ENCODE measurements at places on chromosomes 2 and 18.

DNA sequence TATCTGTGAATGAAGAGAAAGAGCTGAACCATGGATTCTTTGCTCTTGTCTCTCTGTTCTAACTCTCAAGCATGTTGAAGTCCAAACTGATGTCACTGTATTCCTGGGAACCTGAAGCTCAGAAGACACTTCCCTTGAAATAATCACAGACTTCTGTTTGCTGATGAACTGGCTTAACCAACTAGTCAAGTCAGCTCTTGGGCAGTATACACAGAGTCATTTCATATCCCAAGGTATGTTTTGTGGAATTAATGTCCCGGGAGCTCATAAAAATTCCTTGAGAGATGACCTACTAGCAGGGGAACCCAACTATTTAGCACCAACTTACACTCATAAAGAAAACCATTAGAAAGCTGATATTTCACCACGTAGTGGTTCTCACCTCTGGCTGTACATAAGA, 156.6 kb downstream of the NR4A2 start:
- DNase-seq = no peak

GRCh38 chr18:5899835-5900234, 4.5 kb upstream of the TMEM200C start:
- no peak for DNase-seq

DNA sequence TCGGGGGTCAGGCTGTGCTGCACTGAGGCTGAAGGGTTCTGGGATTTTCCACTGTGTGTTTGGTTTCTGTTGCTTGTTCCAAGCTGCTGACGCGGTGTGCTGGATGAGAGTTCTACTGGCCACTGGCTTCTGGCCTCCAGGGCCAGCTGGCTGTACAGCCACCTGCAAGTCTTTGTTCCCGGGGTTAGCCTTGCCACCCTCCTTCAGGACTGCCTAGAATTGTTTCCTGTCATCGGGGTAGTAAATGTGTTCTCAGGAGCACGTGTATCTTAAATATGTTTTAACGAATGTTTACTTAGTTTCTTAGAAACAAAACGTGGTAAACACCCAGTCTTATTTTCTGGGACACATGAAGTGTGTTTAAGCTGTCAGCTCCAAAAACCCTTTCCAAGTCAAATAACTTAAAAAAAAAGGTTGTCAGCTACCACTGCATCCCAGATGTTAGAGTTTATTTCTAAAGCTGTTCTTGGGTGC, 231.2 kb downstream of the AGAP1 start:
- no peak for DNase-seq

DNA sequence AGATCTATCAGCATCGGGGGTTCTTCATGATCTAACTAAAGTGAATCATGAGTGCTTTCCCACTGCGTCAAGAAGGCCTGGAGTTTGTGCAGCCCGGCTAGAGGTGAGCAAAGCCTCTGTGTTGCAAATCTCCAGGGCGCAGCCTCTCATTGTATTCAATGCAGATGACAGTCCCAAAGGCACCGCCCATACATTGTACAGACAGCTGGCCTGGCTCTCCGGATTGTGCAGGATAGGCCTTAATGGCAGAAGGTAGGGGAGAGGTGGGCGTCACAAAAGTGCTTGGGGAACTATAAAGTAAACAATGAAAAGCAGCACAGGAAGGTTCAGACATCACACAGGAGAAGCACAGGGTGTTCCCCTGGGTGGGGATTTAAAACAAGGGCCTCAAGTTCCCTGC, 907 bp upstream of the GYPC start:
- no peak for DNase-seq

GRCh38 chr2:169822036-169822435, 2.7 kb downstream of the METTL5 start:
- no peak for DNase-seq

DNA sequence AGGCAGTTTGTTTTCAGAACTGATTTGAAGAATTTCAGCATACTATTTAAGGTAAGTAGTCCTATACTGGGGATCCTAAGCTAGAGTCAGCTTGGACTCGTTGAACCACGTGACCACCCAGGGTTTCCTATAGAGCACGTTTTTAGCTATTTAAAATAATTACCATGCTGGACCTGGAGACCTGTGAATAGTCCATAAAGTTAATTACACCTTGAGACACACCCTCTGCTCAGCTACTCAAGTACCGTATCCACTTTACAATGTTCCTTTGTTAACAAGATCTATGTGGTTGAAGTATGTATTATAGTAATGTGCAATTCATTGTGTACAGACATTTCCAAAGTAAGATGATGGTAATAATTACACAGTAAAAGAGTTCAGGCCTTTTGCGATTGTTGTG, 67.6 kb downstream of the CRIM1 start:
- DNase-seq = no peak

GRCh38 chr2:175887776-175888175, 114.3 kb downstream of the LNPK start:
- DNase-seq = no peak

DNA sequence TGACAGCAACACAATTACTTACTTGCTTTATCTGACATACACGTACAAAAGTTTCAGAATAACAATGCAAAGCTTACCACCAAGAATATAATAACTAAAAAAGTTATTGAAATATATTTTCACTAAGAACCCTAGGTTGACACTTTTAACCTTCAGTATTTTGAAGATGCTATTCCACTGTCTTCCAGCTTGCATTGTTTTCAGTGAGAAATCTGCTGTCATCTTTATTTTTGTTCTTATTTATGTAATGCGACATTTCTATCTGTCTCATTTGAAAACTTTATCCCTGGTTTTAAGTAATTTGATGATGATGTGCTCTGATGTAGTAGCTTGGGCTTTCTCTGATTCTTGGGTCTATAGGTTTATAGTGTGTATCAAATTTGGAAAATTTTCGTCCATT, 165.0 kb upstream of the SMIM21 start:
- no peak for DNase-seq

DNA sequence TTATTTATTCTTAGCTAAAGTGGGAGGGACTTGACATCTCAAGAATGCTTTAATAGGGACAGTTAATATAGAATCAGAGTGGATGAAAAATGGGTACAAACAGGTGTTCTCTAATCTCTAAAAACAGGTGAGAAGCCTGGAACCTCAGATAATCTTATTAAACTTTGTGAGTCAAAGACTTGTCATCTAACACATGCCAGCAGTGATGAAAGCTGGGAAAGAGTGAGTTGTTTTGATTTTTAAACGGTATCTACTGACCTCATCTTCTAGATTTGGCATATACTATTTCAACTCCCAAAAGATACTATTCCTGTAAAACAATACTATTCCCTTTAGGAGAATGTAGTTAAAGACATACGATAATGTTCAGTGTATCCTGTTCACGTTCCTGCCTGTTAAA, 103.4 kb downstream of the CCDC141 start:
- DNase-seq = no peak

DNA sequence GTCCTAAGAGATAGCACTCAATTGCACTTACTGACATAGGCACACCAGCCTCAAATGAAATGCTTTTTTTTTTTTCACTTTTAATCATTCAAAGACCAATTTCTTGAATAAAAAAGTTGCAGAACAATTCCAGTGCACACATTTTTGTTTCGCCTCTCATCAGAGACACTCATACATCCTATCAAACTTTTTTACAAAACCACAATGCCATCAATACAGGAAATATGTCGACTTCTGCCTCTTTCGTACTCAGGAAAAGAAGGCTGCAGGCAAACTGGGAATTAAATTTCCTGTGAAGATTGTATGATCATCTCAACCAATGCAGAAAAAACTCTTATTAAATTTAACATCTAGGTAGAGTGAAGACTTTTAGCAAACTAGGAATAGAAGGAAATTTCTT, 112.4 kb downstream of the DNER start:
- DNase-seq = no peak

DNA sequence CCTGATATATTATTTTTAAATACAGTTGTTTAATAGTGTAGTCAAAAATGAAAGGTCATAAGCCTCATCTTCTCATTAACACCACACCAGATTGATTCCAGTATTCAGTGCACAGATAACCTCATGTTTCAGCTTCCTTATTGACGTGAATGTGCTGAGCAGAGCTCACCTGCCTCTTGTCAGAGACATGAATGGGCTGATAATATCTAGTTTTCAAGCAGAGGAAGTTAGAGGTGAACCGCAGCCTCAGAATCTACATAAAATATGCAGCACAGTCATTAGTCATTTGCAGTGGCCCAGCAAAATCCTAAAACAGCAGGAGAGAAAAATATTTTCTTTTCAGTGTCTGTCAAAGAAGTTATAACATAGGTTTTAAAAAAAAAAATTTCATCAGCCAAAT, 216.2 kb downstream of the GBX2 start:
- DNase-seq = no peak

DNA sequence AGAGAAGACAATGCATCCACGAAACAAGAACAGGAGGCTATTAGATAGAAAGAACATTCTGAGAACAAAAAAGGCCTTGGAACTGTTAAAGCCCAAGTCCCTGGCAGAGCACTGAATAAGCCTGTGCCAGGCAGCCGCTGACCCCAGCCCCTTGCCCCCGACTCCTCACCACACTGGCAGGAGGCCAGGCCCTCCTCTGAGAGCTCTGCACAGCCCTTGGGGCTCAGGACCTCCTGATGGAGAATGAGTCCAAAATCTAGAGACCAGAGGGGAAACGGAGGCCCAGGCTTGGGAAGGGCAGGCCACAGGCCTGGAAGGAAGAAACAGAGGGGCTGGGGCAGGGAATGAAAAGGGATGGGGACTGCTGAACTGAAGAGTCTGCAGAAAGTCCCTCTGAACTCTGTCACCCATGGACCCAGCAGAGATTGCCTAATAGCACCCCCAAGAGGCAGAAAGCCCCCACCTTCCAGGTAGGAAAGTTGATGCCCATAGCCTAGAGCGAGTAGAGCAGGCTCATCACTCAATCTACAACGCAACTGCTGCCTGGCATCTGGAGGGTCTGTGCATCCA, 18.3 kb upstream of the TNS1 start:
- DNase-seq = no peak

- DNase-seq = no peak
These were observed 49.3 kb upstream of the AP1S3 start for GRCh38 chr2:223886726-223887125.

DNA sequence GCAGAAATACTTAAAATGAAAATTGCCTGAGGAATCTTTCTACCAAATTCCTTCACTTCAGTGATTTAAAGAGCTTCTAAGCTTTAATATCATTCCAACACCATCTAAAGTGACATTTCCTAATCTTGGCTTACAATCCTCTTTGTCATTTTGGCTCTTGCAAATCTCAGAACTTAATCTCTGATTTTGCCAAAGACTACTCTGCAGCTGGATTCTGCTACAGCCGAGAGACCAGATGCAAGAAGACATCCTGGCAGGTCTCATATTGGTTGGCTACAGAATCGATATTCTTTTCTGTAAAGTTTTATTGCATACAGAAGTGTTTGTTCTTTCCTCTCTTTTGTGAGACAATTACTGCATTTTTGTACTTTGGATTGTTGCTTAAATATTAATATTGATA, 716.5 kb upstream of the LRATD1 start:
- DNase-seq = no peak

DNA sequence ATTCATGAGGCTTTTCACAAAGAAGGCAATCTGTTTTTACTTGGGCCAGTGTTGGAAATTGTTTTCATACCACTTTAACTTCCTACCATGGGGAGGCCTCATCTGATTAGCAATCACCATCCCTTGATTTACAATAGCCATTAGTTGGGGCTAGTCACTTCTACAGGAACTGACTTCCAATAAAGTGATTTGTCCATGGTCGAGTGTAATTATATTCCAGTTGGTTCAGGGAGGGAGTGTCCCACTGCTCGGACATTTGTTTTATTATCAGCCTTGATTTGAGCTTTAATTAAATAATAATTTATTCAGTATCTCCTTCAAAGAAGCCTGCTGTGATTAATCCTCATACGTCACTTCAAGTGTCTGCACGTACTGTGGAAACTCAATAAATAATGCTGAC, 233.9 kb upstream of the CNTNAP5 start:
- no peak for DNase-seq

DNA sequence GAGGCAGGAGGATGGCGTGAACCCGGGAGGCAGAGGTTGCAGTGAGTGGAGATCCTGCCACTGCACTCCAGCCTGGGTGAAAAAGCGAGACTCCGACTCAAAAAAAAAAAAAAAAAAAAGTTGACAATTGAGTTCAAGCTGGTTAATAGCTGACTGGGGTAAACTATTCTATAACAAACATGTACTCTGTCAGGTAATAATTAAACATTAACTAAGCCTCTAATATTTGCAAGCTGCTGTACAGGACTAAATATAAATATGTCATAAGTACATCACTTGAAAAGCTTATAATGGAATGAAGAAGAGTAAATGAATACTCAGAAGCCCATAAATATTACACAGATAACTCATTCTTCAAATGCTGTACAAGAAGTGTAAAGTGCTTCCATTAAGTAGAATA, 190.4 kb upstream of the CRIM1 start:
- DNase-seq = no peak

GRCh38 chr2:218680061-218680460, 8.2 kb downstream of the STK36 start:
- DNase-seq = no peak

DNA sequence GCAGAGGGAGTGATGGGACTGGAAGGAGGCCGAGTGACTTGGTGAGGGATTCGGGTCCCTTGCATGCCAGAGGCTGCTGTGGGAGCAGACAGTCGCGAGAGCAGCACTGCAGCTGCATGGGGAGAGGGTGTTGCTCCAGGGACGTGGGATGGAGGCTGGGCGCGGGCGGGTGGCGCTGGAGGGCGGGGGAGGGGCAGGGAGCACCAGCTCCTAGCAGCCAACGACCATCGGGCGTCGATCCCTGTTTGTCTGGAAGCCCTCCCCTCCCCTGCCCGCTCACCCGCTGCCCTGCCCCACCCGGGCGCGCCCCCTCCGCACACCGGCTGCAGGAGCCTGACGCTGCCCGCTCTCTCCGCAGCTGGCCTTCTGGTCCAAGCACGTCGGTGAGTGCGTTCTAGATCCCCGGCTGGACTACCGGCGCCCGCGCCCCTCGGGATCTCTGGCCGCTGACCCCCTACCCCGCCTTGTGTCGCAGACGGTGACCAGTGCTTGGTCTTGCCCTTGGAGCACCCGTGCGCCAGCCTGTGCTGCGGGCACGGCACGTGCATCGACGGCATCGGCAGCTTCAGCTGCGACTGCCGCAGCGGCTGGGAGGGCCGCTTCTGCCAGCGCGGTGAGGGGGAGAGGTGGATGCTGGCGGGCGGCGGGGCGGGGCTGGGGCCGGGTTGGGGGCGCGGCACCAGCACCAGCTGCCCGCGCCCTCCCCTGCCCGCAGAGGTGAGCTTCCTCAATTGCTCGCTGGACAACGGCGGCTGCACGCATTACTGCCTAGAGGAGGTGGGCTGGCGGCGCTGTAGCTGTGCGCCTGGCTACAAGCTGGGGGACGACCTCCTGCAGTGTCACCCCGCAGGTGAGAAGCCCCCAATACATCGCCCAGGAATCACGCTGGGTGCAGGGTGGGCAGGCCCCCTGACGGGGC, 4.6 kb downstream of the PROC start:
- DNase-seq = no peak

GRCh38 chr2:190782264-190782663, 98.4 kb upstream of the GLS start:
- no peak for DNase-seq

- DNase-seq = no peak
These were observed 160.8 kb downstream of the LPIN1 start for GRCh38 chr2:11907190-11907589.

- DNase-seq = no peak
These were observed 225.5 kb upstream of the RBMS1 start for GRCh38 chr2:160719116-160719515.

GRCh38 chr2:145601361-145601925, 1081.5 kb upstream of the ZEB2 start:
- no peak for DNase-seq

- no peak for DNase-seq
These were observed 328.4 kb downstream of the PAX3 start for GRCh38 chr2:221970389-221970788.

- no peak for DNase-seq
These were observed 220.2 kb upstream of the CCDC68 start for GRCh38 chr18:55179425-55179824.

Data from stimulated activated CD4-positive, alpha-beta T cell treated with anti-CD3 and anti-CD28 coated beads, TNF-alpha, amount 100 ng/mL, for 1 hour (primary cell).